Kidney epithelial cell (primary cell): ENCODE measurements at places on chromosomes 5 and 9. TPM values are rescaled to one million over a fixed set of nuclear protein-coding genes. Genes with fewer than 3 reads are reported as not detected.

GRXCR2 gene
- not detected in 2 replicates for total RNA-seq

TMEM171 gene
- total RNA-seq, result 2.9 and 3.0 TPM in 2 replicates

SAP30L gene
- 30.8 and 31.9 TPM in 2 replicates for total RNA-seq

ORM2 gene
- total RNA-seq, result not detected in 2 replicates

ADGRD2 gene
- not detected in 2 replicates for total RNA-seq

GRCh38 chr5:163947848-163948666 lies 442.6 kb downstream of the MAT2B start:
- DNase-seq, result no peak

GRCh38 chr9:28610339-28610738 lies 1037.1 kb upstream of the C9orf72 start:
- DNase-seq, result no peak

DNA sequence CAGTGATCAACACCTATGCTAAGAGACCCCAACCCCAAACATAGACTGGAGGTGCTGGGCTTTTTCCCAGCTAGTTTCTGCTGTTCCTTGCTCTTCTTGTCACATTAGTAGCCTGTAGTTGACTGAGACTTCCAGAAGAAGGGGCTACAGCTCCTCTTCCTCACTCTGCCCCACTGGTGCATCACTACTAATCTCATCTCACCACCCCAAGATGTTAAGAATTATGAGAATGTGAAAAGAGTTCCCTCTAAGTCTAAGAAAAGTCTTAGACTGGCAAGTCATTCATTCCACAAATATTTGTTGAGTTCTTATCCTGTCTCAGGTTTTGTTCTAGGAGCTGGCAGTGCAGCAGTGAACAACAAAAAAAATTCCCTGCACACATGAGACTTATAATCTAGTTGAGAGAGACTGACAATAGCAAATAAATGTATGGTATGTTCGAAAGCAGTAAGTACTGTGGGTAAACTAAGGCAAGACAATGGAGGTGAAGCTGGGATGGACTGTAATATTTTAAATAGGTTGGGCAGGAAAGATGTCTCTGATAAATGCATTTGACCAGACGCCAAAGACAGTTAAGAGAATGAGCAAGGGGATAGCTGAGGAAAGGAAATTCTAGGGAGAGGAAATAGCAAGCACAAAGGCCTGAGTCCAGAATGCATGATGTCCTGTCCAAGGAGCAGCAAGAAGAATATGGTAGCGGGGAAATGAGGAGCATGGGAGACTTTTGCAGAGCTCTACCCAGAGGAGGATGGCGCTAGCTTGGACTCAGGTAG lies 92.3 kb downstream of the PTCD2 start:
- DNase-seq, result no peak

- no peak for DNase-seq
Observed at GRCh38 chr5:74196233-74196632, 444.3 kb downstream of the ENC1 start.

DNA sequence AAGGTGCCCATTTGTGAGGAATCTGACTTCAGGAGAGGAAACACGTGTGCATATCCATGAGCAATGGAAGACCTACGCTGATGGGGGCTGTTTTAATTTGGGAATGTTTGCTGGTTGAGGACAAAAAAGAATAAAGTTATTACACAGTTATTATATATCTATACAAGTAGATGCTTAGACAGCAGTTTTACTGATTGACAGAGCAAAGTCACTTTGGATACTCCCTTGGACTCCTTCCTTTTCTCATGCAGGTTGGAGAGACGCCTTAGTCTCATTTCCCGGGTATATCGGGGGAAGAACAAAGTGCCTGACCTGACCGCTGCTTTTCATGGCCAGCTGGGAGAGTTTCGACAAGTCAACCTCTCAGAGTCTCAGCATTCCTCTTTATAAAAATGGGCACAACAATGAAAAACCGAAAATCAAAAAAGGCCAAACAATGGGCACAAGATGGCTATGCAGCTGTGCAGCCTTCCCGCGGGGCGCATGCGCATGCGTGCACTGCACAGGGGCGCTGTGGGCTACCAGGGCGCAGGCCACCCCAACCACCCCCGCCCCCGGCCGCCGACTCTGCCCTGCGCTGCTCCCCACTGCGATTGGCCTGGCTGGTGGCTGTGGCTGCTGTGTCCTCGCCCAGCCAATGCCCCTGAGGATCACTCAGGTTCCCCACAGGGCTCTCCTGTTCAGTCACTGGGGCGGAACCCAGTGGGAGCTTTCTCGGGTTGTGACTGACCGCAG lies 18.1 kb downstream of the NFIL3 start:
- DNase-seq, result no peak

DNA sequence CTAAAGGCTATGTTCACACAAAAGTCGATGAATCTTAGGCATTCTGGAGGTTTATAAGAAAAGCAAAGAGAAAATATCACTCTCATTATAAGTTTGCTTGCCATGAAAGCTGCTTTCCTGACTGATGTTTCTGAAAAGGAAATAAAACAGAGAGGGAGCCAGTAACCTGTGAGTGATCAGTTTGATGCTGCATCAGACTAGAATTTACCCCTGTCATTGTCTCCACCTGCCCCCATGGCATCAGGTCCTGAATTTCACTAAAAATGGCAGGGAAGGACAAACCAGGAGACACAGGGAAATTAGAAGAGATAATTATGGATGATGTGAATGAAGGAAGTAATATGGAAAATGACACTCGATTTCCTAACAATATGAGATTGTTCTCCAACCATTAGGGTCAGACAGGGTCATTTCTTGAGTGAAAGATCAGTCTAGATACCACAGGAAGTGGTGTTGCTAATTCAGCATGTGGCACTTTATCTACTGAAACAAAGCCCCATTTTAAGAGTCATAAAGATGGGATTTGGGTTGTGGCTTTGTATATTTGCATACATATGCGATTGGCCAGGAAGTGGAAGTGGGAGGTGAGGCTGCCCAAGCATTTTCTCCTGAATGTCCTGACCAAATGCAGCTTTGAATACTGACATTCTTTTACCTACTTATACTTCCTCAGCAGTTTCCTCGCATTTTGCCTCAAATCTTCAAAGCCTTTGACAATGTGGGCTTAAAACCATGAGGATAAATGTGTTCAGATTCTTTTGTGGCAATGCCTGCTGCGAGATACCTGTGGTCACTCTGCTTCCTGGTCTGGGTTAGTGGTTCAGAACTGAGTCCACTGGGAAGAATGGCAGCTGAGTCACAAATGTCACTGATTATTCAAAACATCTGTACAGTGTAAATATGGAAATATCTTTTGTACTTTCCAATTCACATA lies 29.7 kb downstream of the MEGF10 start:
- peak; percentile 54 for DNase-seq

- no peak for DNase-seq
Observed at GRCh38 chr5:34996261-34996660, 51.5 kb downstream of the AGXT2 start.

- DNase-seq, result no peak
Observed at GRCh38 chr5:93100428-93100827, 480.6 kb downstream of the NR2F1-AS1 start.

GRCh38 chr5:154826-155225 lies 36.5 kb upstream of the LRRC14B start:
- no peak for DNase-seq

GRCh38 chr5:59149271-59149670 lies 566.4 kb downstream of the RAB3C start:
- no peak for DNase-seq

DNA sequence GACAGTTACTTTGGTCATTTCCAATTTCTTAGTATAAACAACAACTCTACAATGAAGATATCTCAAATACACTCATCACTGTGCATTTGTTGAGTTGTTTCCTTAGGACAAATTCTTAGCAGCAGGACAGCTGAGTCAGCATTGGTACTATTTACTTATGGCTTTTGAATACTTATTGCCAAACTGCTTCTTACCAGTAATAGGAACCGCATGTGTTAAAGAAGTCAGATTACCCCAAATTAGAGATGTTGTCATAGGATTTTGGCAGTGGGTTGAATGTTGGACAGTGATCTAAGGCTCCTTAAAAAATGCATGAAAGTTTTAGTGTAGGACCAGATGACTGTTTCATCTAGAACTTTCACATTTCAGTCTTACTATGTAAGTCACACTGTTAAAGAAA lies 280.1 kb upstream of the DMRT1 start:
- DNase-seq, result no peak

DNA sequence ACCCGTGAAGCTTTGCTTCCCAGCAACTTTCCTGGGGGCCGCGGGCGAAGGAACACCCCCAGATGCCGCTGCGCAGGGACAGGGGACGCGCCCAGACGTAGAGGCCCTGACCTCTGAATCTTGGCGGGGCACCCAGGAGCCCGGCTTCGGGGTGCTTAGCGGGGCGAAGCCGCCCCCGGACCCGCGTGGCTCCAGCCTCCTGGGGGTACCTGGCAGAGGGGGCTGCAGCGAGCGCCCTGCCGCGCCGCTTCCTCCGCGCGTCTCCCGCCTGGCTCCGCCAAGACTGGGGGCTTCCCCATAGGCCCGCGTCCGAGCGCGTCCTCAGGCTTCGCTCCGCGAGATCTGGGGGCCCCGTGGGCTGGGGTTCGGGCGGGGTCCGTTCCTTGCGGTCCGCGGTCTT lies 23.0 kb upstream of the ZNF782 start:
- DNase-seq, result no peak

DNA sequence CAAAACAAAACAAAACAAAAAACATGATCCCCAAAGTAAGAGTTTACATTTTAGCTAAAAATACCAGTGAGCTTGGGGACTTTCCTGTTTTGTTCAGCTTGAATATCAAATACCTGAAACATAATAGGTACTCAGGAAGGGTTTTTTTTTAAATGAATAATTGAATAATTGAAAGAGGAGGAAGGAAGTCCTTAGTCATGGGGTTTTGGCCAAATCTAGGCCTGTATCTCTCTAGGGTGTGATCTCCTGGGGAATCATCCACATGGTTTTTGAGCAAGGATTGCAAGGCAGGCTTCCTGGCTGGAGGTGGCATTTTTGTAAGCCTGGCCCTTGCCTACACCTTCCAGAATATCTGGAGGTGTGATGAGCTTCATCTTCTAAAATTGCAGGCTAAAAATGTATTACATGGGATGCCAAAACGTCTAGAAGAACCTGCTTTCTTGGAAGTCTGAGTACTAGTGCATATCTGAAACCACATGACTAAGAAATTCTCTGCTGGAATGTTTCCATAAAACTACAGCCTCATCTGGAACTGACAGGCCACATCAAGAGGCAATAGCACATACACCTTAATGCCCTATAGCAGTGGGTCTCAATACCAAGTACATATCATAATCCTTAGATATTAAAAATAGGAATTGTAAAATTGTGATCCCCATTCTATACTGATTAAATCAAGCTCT lies 10.4 kb downstream of the C9 start:
- DNase-seq, result no peak

GRCh38 chr5:13831351-13831750 lies 113.1 kb downstream of the DNAH5 start:
- DNase-seq, result peak; percentile 9

GRCh38 chr9:86946201-86947145 lies 833 bp downstream of the GAS1 start:
- DNase-seq, result no peak

- DNase-seq, result no peak
Observed at GRCh38 chr9:121107029-121107428, 32.3 kb downstream of the CNTRL start.

GRCh38 chr5:137589185-137589584 lies 90.1 kb upstream of the SPOCK1 start:
- DNase-seq, result no peak

GRCh38 chr5:151903243-151903653 lies 21.4 kb downstream of the GLRA1 start:
- no peak for DNase-seq

DNA sequence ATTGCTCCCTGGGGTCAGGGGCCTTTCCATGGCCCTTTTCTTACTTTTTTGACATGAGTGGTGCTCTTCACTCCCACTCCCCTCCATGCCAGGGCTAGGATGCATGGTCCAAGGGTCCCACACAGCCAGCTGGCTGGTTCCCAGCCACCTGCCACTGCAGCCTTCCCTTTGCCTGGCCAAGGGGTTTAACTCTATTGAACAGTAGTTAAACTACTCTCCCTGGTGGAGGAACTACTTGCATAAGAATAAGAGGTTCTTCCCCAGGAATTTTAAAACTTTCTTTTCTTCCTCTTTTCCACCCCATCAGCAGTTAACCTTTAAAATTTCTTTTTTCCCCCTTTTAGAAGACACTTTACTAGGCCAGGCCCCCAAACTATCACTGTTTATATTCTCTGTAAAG lies 1532.8 kb upstream of the ACO1 start:
- no peak for DNase-seq

DNA sequence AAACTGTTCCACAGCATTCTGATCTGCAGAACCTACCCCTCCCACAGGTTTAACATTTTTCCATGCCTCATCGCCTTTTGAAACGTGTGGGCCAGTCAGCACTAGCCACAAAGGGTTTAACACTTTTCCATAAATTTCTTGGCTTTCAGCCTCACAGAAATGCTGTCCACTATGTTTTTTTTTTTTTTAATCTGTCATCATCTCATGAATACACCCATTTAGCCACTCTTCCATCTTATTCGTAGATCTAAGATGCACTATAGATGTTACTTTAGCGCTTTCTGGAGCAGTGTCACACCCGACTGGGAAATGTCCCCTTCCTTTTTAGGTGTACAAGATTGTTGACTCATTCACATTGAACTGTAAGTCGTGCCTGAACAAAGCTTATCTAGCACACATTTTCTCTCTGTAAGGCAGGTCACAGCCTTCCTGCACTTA lies 62.3 kb downstream of the GCNT1 start:
- peak; percentile 48 for DNase-seq

- DNase-seq, result no peak
Observed at GRCh38 chr5:58958701-58959100, 375.8 kb downstream of the RAB3C start.

- DNase-seq, result no peak
Observed at GRCh38 chr9:91420501-91421127, 3.0 kb downstream of the NFIL3 start.

DNA sequence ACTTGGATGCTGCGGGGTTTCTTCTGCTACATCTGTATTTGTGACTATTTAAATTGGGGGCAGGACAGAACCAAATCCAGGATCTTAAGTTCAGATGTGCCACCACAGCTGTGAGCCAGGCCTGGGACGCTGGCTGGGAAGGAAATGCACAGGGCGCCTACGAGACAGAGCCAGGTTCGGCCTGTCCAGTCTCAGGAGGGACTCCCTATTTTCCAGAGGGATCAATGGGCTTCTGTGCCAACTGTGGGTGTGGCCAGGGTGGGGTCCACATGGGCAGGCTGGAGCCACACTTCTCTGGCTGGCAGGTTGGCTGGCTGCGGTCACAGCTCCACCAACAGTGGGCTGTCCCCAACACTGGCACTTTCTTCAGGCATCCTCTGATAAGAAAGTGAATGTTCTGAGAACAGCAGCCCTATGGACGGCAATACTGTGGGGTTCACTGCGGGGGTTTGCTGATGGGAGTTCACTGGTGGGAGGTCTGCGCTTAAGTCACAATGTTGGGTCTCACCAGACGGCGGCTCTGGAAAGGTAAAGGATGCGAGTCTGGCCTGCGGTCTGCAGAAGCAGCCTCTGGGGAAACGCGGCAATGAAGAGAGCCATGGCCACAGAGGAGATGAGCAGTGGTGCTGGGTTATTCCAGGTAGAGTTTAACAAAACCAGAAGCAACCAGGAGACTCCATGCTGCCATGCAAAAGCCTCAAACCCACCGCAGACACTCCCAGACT lies 78.1 kb downstream of the DAP start:
- no peak for DNase-seq

GRCh38 chr9:124372038-124372437 lies 43.2 kb downstream of the PSMB7 start:
- no peak for DNase-seq
